Sciatic nerve (tissue), 2 donors: ENCODE measurements at places on chromosomes 4 and X.

GRCh38 chr4:94426783-94427182 lies 25.0 kb upstream of the PDLIM5 start:
- no peak for DNase-seq

DNA sequence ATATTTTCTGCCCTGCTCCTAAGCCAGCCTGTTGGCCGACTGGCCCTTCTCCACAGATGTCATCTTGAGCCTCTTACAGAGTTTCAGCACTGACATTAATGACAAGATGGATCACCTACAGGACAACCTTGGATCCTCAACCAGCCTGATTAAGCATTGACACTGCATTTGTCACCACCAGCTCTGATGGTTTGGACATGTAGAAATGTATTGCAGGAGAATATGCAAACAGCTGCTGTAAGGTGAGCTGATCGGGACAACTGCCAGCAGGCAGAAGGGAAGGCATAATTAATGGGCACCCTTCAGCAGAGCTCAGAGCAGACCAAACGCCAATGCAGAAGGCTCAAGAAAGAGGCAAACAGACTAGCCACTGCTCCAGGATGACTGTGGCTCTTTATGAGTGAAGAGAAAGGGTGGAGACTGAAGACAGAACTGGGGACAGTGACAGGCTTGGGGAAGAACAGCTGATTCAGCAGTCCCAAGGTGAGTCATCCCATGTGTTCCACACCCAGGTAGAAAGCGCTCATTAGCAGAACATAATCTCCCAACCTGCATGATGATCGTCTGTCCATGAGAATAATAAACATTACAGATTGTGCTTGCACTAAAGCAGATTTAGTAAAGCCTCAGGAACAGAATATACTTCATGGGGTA lies 6.7 kb downstream of the CORIN start:
- no peak for DNase-seq

- no peak for DNase-seq
These were observed 779.5 kb downstream of the TRIML1 start for GRCh38 chr4:188918787-188919186.

- no peak for DNase-seq
These were observed 158.4 kb downstream of the CHIC2 start for GRCh38 chr4:53905941-53906377.

DNA sequence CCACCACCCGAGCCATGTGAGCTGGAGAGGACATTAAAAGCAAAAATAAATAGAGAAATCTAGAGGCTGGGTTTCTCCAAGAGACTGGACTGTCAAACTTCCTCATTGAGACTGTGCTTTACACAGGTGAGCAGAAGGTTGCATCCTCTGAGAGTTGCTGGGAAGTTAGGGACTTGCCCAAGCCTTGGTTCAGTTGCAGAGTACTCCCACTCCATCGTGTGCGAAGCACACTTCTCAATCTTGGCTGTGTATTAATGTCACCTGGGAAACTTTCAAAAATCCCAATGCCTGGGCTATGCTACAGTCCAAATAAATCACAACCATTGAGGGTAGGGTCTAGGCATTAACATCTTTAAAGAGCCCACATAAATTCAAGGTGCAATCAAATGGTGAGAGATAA lies 89.2 kb downstream of the ZNF330 start:
- no peak for DNase-seq

DNA sequence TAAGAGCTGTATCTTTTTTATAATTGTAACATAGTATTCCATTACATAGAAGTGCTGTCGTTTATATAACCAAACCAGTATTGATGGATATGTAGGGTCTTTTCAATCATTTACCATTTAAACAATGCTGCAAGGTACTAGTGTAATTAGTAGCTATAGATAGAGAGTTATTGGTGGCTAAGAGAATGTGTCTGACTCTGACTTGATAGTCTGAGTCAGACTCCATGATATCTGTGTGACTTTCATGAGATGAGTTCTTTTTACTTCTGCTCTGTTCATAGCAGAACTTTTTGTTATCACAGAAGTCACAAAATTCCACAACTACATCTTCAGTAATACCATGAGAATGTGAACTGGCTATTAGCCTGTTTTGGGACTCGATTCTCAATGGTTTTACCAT lies 150.6 kb downstream of the FHIP1A start:
- no peak for DNase-seq

DNA sequence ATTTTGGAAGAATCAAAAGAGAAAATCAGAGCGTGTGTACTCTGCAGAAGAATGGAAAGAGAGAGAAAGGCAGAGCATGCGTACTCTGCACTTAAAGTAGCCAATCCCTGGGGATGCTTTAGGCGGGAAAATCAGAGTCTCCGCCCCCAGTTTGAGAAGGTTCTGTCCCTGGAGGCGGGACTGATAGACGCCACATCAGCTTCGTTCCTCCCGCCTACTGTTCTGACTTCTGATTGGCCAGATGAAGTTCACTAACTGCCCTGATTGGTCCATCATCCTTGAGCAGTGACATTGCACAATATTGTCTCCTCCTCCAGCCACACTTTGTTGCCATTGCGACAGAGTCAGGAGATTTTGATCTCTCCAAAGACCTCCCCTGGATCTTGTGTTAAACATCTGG lies 23.8 kb downstream of the SSX1 start:
- peak; percentile 71 for DNase-seq

DNA sequence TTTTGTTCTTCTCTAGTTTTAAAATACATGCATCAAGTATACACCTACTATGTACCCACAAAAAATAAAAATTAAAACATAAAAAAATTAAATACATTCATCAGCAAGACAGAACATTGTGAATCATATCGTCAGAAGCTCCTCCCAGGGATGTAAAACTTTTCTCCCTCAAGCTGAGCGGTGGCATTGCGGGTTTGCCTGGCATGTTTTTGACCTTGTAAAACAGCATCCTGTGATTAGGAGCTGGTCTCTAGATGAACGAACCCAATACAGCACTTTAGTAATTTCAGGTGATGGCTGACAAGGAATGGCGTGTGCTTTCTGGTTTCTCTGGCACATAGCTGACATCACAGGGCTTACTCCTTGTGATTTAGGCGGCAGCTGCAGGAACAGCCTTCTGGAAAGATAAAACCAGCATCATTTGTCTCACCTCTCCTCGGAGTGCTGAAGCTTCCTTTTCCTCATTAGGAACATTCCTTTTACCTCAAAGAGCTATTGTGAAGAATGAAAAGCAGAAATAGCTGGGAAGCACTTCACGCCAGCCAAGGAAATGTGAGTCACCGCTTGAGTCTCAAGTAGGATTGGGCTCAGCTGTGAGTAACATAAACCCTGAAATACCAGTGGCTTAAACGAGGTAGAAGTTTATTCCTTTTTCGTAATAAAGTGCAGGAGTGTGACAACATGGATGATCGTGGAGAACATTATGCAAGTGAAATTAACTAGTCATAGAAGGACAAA lies 44.3 kb downstream of the NYX start:
- no peak for DNase-seq

- no peak for DNase-seq
These were observed 373 bp downstream of the ELOVL6 start for GRCh38 chr4:110198049-110198434.

DNA sequence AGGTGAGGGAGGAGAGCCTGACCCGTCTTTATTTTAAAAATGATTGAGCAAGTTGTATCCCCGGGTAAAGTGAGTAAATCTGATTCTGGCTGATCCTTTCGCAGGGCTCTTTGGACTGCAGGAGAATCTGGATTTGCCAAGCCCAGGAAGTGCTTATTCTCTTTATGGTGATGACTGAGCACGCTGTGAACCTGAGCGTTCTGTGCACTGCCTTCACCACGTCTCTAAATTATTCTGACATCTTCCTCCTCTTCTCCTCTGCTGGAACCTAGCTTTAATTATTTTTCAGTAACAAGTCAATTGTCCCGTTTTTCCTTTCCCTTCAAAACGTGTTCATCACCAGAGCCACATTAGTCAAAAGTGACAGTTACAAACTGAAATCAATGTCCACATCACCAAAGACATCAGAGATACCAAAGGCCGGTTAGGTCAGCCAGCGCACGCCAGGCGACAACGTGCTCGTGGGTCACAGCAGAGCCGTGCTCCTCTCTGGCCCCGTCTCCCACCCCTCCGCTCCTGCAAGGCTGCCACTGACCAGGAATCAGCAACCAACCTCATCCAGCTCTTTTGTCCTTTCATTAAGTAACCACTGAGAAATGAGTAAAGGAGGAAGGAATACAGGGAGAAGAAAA lies 74.3 kb downstream of the DCTD start:
- DNase-seq = no peak

- DNase-seq = no peak
These were observed 13.7 kb upstream of the TLR8 start for GRCh38 chrX:12892716-12893115.

- DNase-seq = no peak
These were observed 41.3 kb downstream of the RTL9 start for GRCh38 chrX:110399966-110400365.

DNA sequence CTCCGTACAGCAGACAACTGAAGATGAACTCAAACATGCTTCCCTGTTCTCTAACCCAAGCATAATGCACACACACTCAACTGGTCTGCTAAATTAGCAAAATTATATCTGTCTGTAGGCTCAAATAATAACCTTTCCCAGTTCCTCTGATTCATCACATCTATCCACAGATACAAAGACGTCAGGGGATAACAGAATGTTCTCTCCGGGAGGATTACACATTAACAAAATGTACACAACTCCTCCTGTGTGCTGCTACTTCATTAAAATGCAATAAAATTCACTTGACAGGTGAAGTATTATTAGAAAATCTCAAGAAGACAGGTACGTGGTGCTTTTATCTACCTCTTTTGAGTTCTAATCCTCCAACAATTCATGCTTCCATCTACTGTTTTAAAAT lies 57.4 kb downstream of the FAT1 start:
- DNase-seq = no peak

DNA sequence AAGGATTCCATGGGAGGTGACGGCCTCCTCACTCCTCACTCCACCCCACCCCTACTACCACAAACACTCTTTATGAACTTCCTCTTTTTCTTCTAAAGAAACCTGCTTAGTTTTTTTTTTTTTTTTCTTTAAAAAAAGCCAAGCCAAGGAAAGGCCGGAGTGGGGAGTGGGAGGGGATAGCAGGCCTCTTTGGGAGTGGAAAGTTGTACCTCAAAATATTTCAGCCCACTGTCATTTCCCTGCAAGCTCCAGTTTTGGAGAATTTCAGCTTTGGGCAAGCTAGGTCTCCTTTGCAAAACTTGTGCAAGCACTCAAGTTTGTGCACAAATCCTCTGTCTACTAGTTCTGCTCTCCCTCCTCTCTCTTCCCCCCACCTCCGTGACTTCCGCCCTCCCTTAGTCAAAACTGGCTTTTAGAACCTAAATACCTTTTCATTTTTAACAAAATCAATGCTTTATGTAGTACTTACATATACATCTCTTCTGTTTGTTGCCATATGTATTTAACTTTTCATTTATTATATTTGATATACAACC lies 512 bp upstream of the ANTXR2 start:
- no peak for DNase-seq

GRCh38 chrX:27439771-27440170 lies 23.4 kb downstream of the PPP4R3C start:
- DNase-seq = no peak

DNA sequence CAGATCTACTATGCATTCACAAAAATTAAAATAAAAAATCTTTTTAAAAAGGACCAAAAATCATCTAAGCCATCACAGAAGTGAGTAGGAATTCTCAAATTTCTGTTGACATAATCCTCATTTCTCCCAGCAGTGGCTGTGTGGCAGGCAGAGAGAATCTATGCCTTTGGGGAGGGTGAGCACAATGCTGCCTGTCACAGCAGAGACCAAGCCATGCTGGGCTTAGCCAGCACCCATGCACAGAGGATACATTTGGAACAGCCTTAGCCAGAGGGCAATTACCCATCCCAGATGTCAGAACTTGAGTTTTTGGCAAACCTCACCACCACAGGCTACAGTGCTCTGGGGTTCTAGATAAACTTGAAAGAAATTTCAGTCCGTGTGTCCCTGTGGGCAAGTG lies 1274.8 kb upstream of the ADGRL3 start:
- no peak for DNase-seq

- no peak for DNase-seq
These were observed 393.8 kb upstream of the GNPDA2 start for GRCh38 chr4:45120163-45120562.

DNA sequence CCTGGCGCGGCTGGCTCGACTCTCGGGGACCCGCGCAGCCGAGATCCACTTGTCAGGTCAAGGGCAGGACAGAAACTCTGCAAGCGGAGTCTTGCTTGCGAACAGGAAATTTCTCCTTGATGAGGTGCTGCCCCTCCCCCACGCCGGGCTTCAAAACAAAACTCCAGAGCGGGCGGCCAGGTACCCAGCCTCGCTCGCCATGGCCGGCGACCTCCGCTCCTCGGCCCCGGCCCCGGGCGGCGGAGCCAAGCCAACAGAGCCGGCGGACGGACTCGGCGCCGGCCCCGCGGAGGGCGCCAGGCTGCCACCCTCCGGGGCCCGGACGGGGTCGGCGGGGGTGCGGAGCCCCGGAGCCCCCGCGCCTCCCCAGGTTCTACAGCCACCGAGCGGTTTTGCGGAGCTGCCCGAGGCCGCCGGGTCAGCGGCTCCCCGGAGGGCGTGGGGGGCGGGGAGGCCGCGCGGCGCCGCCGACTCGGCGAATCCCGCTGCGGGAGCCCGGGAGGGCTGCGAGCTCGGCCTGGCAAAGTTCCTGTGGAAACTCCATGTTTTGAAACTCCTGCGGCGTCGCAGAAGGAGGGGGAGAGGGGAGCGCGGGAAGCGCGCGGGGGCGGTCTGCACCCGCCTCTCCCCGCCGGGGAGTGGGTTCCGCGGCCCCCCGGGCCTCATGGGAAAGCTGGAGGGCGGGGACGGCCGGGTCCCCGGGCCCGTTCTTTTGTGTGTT lies 11.7 kb upstream of the BCOR start:
- DNase-seq = peak; percentile 81

GRCh38 chr4:122827879-122828601 lies 1.4 kb downstream of the FGF2 start:
- no peak for DNase-seq

DNA sequence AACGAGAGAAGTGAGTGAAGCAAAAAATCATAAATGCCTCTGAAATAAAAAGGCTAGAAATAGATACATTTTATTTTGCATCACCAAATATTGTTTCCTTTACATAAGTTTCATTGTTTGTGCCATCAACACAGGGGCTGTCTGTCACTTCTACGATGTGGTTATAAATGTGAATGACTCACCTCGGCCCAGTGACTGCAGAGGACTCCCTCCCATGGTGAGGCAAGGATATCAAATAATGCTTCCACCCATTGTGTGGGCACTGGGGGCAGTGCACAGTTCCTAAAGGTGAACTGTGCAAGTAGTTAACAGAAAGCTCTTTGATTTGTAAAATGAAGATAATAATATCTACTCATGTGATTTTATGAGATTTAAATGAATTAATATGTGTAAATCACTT lies 230.3 kb upstream of the NEIL3 start:
- no peak for DNase-seq
